ENCODE measurements at places on chromosomes 1 and 21.

- no peak for DNase-seq
These were observed 28.5 kb downstream of the TUFT1 start for GRCh38 chr1:151568626-151569088.

- no peak for DNase-seq
These were observed 78.4 kb downstream of the DISP1 start for GRCh38 chr1:222893255-222893654.

GRCh38 chr1:24277420-24278169 is 41.6 kb upstream of the GRHL3 start:
- DNase-seq: no peak

- DNase-seq: no peak
These were observed 6.6 kb downstream of the TXLNA start for GRCh38 chr1:32186077-32186476.
